ENCODE measurements at places on chromosomes 6 and 20. TPM values are rescaled to one million over a fixed set of nuclear protein-coding genes. Genes with fewer than 3 reads are reported as not detected.

Gene THBD
- 36.2 TPM for total RNA-seq

DNA sequence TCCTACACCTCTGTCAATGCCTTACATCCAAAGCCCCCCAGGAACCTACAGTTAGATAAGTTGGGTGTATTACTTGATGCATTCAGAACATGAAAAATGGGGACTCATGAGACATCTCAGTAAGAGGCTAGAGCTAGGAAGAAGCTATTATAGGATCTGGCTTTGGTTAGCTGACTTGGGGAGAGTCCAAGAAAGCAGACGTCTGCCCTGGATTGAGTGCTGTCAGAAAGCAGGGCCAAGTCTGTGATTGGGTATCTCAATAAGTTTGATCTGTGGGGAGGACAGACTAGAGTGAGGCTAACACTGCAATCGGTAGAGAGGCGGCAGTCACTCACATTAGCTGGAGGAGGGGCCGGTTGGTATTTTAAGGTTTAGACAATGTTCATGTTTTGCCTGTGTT is 79.4 kb upstream of the LRFN2 start:
- H3K27me3 ChIP-seq: no peaks in the 10 kb centered on the region
- DNase-seq: no peak
- no peak overlapping the region for H3K4me3 ChIP-seq
- no peaks in the 10 kb centered on the region for H3K36me3 ChIP-seq
- H3K27ac ChIP-seq: no peak overlapping the region

- H3K36me3 ChIP-seq: no peaks in the 10 kb centered on the region
- H3K27ac ChIP-seq: no peak overlapping the region
- H3K4me3 ChIP-seq: no peak overlapping the region
- no peaks in the 10 kb centered on the region for H3K27me3 ChIP-seq
- no peak for DNase-seq
These were observed 67.5 kb upstream of the GPR6 start for GRCh38 chr6:109910571-109910970.

Gene BACH2
- total RNA-seq: 7.5 TPM

Gene PTP4A1
- 239 TPM for total RNA-seq

DNA sequence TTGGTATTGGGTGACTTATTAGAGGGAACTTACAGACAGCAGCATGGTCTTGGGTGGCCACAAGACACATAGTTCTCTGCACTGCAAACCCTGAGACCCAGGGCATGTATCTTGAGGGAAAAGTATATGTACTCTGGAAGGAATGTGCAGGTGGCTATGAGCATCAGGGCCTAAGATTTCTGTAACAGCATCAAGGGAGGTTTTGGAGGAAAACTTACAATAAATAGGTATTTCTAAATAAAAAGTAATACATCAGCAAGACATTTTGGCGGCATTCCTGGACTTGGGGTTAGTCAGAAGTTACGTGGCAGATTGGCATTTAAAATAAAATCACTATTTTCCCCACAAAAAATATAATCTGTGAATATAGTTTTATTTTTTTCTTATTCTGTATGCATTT is 8.0 kb upstream of the STX7 start:
- peaks cover 31% of the 10 kb centered on the region for H3K27me3 ChIP-seq
- no peak overlapping the region for H3K4me3 ChIP-seq
- H3K36me3 ChIP-seq: no peaks in the 10 kb centered on the region
- H3K27ac ChIP-seq: no peak overlapping the region

Gene GABRR1
- total RNA-seq: not detected

DNA sequence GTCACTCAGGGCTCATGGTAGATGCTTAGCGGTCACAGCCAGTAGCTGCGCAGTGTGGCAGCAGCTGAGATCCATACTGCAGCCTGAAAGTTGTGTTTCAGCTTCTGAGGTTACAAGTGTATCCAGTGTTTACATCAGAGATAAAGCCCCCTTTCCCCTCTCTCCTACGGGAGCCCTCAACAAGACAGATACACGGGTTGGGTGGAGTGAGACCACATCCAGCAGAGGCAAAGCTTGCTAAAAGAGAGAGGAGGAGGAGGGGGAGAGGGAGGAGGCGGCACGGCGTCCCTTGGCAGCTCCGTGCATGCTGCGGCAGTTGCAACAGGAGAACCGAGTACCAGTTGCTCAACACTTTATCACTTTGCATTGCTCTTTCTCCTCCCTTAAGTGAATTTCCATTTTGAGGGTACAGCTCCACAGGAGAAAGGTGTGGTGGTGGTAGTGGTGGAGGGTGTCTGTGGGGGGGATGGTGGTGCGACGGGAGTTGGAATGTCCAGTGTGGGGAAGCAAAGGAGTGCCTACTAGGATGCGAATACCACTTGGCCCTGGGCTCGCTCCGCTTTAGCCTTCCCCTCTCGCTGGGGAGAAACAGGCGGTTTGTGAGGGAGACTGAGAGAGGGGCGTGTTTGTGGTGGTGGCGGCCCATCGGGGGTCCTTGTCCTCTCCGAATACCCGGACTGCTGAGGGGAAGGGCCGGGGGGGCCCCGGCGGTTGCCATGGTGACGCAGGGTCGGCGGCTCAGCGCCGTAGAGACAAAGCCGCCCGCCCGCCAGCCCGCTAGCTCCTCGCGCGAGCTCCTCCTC is 405 bp upstream of the RNF182 start:
- no peaks in the 10 kb centered on the region for H3K4me1 ChIP-seq
- H3K36me3 ChIP-seq: no peaks in the 10 kb centered on the region
- DNase-seq: peak; percentile 13
- H3K4me3 ChIP-seq: peak overlapping the region; percentile 67
- H3K27me3 ChIP-seq: peaks cover 63% of the 10 kb centered on the region
- no peak overlapping the region for H3K27ac ChIP-seq

GRCh38 chr6:149335924-149336608 is 18.6 kb downstream of the TAB2 start:
- no peaks in the 10 kb centered on the region for H3K27me3 ChIP-seq
- DNase-seq: peak; percentile 90
- H3K4me1 ChIP-seq: peaks cover 63% of the 10 kb centered on the region
- no peaks in the 10 kb centered on the region for H3K36me3 ChIP-seq
- peak overlapping the region; percentile 36 for H3K4me3 ChIP-seq

Gene KCNK17
- total RNA-seq: not detected

- peaks cover 18% of the 10 kb centered on the region for H3K4me1 ChIP-seq
- H3K36me3 ChIP-seq: peaks cover 11% of the 10 kb centered on the region
- peak overlapping the region; percentile 90 for H3K27ac ChIP-seq
- H3K27me3 ChIP-seq: no peaks in the 10 kb centered on the region
These were observed 54.4 kb downstream of the JAG1 start for GRCh38 chr20:10619427-10619826.

DNA sequence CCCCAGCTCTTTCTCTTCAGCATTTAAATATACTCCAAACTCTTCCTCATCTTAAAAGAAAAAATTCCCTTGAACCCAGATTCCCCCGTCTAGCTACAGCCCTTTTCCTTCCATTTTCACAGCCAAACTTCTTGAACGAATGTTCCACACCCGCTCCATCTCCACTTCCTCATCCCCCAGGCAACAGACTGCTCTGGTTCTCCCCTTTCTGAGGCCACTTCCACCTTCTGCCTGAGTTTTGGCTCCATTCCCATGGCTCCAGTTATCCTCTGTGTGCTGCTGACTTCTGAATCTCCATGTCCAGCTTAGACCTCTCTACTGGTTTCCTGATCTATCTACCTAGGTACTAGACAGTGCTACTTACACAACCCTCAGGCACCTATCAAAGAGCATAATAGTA is 106.4 kb downstream of the RALGAPA2 start:
- H3K27me3 ChIP-seq: no peaks in the 10 kb centered on the region
- H3K4me1 ChIP-seq: peaks cover 14% of the 10 kb centered on the region
- DNase-seq: no peak
- peaks cover 26% of the 10 kb centered on the region for H3K36me3 ChIP-seq
- no peak overlapping the region for H3K27ac ChIP-seq
- no peak overlapping the region for H3K4me3 ChIP-seq

Gene PROKR2
- not detected for total RNA-seq

DNA sequence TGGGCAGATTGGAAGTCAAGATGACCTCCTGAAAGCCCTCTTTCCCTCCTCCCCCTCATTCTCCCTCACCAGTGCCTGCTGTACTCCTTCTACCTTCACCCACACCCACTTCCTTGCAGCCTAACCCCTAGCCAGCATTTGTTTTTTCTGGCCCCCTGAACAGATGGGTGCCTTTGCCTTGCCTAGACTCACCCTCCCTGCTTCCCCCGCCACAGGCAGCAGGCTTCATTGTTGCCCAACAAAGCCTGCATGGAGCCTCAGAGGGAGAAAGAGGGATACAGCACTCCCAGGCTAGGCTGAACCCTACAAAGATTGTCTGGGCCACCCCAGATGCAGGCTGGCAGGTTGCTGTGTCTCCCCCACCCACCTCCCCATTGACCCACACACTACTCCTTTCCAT is 2.7 kb downstream of the MOCS1 start:
- no peak for DNase-seq
- H3K27ac ChIP-seq: no peak overlapping the region

- peaks cover 12% of the 10 kb centered on the region for H3K4me1 ChIP-seq
- no peak overlapping the region for H3K27ac ChIP-seq
- DNase-seq: no peak
These were observed 138.1 kb downstream of the SOBP start for GRCh38 chr6:107627969-107628368.

DNA sequence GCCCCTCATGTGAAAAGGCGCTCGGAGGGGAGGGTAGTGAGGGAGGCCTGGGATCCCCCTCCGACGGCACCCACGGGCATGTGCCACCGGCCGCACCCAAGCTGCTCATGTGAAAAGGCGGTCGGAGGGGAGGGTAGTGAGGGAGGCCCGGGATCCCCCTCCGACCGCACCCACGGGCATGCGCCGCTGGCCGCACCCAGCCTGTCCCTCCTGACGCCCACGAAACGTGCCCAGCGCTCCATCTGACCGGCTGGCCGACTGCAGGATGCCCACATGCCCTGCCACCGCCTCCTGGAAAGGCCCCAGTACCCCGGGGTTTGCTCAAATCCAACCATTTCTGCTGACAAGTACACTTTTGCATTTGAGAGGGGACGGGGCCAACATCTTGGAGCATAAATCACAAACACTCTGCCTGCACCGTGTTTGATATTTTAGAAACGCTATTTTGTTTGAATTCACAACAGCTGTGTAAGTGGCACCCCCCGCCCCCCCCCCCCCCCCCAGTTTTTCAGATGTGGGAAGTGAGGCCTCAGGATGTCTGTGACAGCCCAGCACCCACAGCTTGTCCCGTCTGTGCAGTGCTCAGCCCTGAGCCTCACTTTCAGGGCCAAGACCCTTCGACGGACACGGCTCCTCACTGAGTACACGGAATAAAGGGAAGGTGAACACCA is 34.1 kb downstream of the SLC2A4RG start:
- H3K36me3 ChIP-seq: no peaks in the 10 kb centered on the region
- H3K27ac ChIP-seq: no peak overlapping the region
- DNase-seq: no peak
- H3K4me3 ChIP-seq: no peak overlapping the region
- H3K4me1 ChIP-seq: peaks cover 9% of the 10 kb centered on the region
- no peaks in the 10 kb centered on the region for H3K27me3 ChIP-seq

GRCh38 chr6:43952746-43953145 is 174.5 kb downstream of the MRPL14 start:
- no peaks in the 10 kb centered on the region for H3K36me3 ChIP-seq
- no peak overlapping the region for H3K4me3 ChIP-seq
- no peaks in the 10 kb centered on the region for H3K27me3 ChIP-seq
- H3K27ac ChIP-seq: no peak overlapping the region
- peaks cover 5% of the 10 kb centered on the region for H3K4me1 ChIP-seq
- DNase-seq: peak; percentile 24

Gene MATN4
- total RNA-seq: not detected

DNA sequence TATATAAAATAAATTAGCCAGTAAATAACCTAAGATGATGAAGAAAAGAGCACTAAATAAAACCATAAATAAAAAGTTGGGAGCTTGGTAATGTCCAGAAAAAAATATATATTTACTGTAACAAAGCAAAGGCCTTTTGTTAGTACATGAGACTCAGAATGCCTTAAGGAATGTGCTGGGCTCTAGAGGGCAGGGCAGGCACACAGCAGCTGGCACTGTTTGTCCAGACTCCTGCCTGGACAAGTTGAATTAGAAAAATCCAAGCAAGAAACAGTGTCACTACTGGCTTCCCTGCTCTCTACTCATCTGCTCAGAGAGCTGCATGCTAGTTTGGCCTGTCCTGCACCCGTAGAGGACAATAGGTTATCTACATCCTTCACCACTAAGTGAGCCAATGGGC is 8.8 kb downstream of the DEFB129 start:
- peak; percentile 47 for DNase-seq
- peaks cover 25% of the 10 kb centered on the region for H3K27me3 ChIP-seq
- H3K4me1 ChIP-seq: peaks cover 5% of the 10 kb centered on the region
- peak overlapping the region; percentile 39 for H3K27ac ChIP-seq

DNA sequence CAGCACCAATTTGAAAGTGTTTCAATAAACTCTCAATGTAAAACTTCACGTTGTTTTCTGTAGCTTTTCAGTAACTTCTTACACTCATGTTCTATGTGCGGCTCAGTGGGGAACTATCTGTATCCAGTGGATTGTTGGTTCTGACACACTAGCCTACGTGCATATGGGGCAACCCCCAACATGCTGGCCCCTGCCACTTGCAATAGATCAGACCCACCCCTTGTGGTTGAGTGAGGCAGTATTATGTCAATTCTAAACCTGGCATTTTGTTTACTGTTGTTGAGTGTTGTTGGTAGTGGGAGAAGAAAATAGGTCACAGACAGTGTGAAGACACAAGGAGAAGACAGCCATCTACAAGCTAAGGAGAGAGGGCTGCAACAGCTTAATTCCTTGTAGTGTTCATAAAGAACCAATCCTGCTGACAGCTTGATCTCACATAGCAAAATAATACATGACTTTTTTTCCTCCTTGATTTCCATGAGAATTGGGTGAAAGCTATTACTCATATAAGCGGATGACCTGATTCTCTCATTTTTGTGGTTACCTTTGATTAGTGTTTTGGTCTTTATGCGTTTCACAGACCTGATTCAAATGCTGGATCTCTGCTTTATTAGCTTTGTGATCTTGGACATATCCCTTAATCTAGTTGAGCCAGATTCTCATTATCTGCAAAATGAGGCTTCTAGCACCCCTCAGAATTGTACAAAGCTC is 320.4 kb downstream of the LAMA2 start:
- DNase-seq: no peak
- H3K36me3 ChIP-seq: no peaks in the 10 kb centered on the region
- no peak overlapping the region for H3K27ac ChIP-seq
- peaks cover 74% of the 10 kb centered on the region for H3K27me3 ChIP-seq
- no peak overlapping the region for H3K4me3 ChIP-seq

GRCh38 chr6:7215798-7216231 is 97.2 kb downstream of the SSR1 start:
- H3K27ac ChIP-seq: no peak overlapping the region
- no peaks in the 10 kb centered on the region for H3K27me3 ChIP-seq
- H3K4me3 ChIP-seq: no peak overlapping the region
- H3K36me3 ChIP-seq: peaks cover 59% of the 10 kb centered on the region
- H3K4me1 ChIP-seq: no peaks in the 10 kb centered on the region
